ENCODE measurements at places on chromosomes 7 and 10.

GRCh38 chr7:151179287-151179860 lies 7.7 kb downstream of the ASB10 start:
- DNase-seq: no peak

DNA sequence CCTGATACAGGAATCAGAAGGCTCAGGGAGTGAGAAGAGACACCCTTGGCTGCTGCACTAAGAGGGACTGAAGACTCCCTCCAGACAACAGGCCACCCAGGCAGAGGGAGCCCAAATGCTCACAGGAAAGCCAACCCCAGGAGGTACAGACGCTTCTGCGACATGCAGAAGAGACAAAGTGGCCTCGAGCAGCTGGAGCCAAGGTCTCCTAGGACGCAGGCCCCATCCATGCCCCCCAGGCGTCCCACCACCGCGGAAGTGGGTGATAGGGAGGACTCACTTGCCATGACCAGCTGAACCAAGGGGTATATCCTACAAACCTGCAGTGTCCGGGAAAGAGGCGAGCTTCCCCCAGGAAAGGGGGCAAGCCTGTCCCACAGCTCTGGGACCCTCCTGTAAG lies 56.9 kb downstream of the CTBP2 start:
- DNase-seq: no peak

- DNase-seq: no peak
These were observed 221.6 kb upstream of the IMMP2L start for GRCh38 chr7:111783854-111784253.

- DNase-seq: no peak
These were observed 59.3 kb upstream of the VWC2 start for GRCh38 chr7:49714182-49714581.

DNA sequence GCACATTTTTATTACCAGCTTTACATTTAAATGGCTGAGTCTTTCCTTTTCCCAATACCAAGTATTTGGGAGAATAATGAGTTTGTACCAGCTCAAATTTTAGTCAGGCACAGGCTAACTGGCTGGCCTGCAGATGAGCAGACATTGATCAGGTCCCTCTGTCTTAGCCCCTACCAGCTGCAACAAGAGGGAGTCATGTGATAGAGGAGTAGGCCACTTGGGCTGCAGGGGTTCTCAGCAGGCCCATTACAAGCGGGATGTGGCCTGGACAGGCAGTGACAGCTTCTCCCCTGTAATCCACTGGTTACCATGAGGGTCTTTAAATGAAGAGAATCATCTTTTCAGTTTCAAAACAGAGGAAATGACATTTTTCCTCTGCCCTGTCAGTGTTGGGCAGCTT lies 283.6 kb downstream of the SUGCT start:
- DNase-seq: no peak

GRCh38 chr7:19984231-19984632 lies 210.8 kb upstream of the TMEM196 start:
- DNase-seq: no peak

GRCh38 chr7:151173386-151174245 lies 6.1 kb upstream of the GBX1 start:
- no peak for DNase-seq

DNA sequence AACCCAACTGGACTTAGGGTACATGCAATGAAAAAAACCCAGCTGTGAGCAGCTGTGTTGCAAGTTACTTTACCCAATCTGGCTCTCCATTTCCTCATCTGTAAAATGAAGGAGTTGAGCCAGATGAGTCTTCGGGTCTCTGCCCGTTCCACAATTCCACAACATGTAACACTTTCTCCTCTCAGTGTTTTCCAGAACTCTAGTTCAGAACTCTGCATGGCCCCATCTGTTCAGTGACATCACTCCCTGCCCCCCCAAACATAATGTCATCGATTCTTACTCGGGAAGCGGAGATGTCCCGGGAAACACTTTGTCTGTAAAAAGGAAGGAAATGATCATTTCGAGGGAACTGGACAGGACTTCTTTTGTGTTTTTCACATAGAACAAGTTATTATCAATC lies 2.5 kb downstream of the SH3PXD2A start:
- DNase-seq: no peak
